Pulmonary artery endothelial cell (primary cell): ENCODE measurements at places on chromosomes 1 and 21.

GRCh38 chr1:218339267-218339831 is 5.8 kb upstream of the TGFB2 start:
- no peak for DNase-seq

DNA sequence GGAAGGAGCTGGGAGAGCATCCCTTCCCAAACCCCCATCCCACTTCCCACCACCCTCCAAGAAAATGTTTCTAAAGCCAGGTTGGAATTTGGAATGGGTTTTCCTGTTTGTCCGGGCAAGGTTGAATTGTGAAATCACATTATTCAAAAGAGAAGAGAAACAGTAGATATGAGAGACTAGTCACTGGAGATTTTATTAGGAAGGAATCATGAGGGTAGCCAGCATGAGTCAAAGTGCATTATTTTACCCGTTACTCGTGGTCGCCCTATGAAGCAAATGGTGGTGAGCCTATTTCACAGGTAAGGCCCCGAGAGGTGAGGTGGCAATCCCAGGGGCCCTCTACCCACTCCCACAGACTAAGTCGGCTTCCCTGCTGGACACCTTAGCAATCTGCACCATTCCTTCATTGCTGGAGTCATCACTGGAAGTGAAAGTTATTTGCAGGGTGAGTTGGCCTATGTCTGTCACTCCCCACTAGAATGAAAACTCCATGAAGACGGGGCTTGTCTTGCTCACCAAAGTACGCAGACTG is 52.8 kb downstream of the TOMM20 start:
- no peak for DNase-seq

- DNase-seq, result no peak
Observed at GRCh38 chr1:153431427-153431826, 15.1 kb downstream of the S100A7A start.

GRCh38 chr1:157766792-157767191 is 10.1 kb downstream of the FCRL2 start:
- DNase-seq, result no peak

DNA sequence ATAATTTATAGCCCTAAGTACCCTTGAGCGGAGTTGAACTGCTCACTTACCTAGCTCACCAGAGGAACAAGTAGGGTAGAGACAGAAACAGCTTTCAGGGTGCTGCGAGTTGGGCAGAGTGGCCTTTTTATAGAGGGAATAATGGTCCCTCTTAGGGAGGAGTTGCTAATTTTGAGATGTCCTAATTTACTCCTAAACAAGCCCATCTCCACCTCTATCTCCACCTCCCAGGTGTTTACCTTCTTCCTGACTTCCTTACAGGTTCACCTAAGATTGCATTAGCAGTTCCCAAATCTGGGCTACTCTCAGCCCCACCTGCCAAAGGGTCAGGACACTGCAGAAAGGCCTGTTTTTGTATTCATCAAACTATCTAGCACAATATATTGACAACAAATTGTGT is at the start of gene HRNR:
Gene HRNR, minus strand, starts transcription at position 101 of the 400 bp plus-strand sequence. CDS start 940 bp downstream, outside the sequence.
- no peak for DNase-seq

DNA sequence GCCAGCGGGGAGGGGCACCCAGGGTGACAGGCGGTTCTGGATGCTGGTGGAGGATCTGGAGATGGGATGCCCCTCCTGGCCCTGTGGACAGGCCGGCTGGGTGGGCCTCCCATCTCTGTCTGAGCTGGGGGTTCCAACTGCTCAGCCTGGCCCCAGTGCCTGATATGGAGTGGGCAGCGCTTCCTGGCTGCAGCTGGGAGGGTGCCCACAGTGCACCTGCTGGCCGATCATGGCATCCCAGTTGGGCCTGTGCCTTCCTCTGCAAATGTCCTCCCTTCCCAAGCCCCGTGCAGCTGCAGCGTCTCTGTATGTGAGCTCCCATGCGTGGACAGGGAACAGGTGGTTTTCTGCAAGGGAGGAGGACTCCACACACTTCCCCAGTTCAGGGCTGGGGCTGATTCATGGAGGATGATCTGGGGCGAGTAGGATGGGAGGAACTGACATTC is 2.1 kb downstream of the PFKL start:
- DNase-seq, result no peak

- peak; percentile 47 for DNase-seq
Observed at GRCh38 chr1:154972213-154972516, 1.6 kb upstream of the SHC1 start.

- no peak for DNase-seq
Observed at GRCh38 chr21:26572702-26573381, at the start of gene CYYR1. Gene CYYR1 (minus strand): TSS chr21:26573286. CDS start chr21:26572940, 346 bp downstream.

- peak; percentile 76 for DNase-seq
Observed at GRCh38 chr1:198780376-198780775, 141.5 kb downstream of the PTPRC start.

- DNase-seq, result no peak
Observed at GRCh38 chr1:12078938-12079861, 16.1 kb downstream of the TNFRSF8 start.

DNA sequence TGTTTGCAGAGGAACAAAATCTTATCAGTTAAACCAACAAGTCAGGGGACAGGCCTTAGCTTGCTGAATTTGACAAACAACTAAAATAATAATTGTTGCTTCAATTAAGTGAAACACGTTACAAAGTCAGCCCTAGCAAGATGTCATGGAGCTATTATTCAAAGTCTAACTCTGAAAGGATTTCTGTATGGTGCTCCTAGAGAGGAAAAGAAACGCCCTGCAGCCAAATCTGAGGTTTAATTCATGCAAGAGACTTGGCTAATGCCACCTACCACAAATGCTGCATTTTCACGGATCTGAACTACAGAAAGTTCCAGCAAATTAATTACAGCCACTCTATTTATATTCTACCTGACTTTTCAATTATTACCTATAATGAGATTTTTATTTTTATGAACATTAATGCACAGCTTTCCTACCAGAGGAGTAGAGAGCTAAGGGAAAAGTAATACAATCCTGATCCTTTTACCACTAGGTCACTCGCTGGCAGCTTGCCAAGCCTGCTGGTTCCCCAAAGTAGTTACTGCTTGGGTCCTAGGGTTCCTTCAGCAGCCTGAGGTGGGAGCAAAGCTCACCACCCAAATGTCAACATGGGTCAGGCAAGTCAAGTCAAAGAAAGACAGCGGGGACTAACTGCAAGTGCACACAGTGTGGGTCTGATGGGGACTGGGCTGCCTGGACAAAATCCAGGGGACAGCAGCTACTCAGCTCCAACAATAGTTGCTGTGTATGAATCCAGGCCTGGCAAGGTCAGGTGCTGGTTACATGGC is 8.5 kb downstream of the COLGALT2 start:
- no peak for DNase-seq

DNA sequence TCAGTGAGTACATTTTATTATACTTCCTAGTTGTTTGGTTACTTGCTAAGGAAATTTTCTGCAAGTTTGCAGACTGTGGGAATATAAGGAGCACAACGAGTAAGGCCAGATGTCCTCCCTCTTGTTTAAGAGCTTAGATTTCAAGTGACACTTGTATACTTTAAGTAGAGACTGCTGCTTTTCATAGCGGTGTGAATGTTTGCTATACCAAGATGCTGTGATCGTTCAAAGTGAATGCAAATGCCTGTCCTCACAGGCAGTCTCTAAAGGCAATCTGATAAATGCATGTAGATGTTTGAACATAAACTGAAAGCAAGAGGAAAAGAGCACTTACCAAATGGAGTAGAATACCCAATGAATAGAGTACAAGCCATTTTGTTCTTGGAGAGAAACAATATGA is 226.4 kb downstream of the NRIP1 start:
- no peak for DNase-seq

DNA sequence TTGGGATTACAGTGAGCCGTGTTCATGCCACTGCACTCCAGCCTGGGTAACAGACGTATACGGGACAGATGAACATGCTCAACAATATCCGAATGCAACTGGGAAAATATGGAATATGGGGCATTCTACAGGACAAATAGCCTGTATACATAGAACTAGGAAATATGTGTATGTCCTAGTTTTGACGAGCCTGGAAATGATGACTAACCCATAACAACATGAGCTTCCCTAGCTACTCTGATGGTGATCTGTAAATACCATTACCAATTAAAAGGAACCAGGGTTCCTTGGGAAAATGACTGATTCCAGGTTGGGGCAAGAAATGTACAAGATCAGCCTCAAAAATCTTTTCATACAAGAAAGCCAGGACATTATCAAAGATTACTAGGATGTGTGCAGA is 42.8 kb upstream of the ARTN start:
- peak; percentile 15 for DNase-seq

DNA sequence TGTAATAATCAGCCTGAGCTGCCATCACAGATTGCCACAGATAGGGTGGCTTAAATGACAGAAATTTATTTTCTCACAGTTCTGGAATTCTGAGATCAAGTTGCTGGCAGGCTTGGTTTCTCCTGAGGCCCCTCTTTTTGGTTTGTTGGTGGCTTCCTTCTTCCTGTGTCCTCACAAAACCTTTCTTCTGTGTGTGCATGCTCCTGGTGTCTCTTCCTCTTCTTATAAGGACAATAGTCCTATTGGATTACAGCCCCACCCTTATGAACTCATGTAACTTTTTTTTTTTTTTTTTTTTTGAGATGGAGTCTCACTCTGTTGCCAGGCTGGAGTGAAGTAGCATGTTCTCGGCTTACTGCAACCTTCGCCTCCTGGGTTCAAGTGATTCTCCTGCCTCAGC is 41.0 kb upstream of the F3 start:
- no peak for DNase-seq

DNA sequence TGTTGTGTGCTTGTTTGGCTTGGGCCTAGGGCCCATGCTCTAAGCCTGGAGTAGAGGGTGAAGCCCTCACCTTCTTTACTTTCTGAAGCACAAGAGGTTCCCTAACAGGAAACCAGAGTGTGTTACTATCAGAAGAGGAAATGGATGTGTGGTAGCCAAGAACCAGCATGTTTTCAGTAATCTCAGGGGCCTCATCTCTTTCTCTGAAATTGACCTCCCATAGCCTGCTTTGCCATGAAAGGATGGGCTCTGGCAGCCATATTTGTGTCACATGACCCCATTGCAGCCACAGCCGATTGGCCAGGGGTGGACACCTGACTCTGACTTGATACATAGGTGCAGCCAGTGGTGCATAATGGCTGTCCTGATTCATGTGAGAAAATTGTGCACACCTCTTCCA is 18.6 kb downstream of the A3GALT2 start:
- no peak for DNase-seq

DNA sequence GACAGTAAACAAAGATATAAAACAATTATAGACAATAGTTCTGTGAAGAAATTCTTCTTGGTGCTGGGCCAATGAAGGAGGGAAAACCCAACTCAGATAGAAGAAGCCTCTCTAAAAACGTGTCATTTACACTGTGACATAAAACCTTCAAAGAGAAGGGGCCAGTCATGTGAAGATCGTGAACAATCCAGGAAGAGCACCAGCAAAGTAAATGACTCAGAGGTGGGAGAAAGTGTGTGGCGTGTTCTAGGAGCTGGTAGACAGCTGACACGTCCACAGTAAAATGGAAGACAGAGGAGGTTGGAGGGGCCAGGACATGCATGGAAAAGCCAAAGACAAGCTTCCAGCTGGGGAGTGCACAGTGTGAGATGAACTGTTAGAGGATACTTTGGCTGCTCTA is 143.6 kb downstream of the VAV3 start:
- no peak for DNase-seq

DNA sequence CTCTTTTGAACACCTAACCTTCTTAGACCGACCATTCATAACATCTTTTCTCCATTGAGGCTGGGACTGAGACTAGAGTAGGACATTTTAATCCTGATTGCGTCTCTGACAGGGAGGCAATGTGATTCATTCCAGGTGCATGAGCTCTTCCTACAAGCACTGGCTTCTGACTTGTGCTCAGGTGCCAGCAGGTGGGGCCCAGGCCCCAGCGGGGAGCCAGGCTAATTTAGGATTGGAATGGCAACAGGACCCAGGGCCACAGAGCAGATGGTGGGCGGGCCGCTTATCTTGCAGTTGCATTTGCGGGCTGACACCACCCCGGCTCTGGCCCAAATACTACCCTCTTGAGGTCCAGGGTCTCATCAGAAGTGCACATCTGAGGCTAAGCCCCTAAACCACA is 4.1 kb downstream of the GPA33 start:
- DNase-seq, result no peak

- no peak for DNase-seq
Observed at GRCh38 chr1:240107058-240107684, 15.5 kb downstream of the FMN2 start.

DNA sequence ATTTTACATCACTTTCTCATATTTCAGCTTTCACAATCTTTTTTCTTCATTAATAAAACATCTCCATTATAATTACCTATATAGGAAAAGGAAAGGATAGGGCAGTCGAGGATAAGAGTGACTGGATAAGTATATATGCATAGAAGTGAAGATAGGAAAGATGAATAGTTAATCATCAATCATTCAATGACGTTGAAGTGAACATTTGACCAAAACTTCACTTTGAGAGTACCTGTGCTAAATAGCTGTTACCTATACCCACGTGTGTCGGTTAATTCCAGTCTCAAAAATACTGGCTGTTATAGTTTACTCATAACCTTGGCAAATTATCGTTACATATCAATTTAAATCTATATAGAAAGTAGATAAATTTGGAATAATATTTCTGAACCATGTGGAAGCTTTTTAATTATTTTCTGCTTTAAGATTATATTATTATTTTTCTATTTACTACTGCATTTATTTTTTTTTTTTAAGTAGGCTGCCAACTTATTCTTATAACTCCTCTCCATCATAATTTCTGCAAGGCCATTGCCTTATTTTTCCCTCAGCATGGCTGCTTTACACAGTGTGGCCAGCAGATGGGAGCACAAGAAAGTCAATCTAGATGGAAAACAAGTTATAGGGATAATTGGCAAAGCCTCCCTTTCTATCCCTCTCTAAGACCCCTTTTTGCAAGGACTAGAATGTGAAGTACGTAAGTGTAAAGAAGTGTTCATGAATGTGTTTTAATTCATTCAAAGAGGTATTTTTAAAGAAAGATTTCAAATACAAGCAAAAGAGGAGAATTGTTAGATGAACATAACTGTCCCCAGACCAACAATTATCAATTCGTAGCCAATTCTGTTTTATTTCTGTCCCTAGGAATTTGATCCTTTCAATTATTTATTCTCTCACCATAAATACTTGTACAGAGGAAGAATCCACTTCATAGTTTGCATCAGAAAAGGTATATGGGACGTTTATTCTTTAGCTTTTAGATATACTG is 290.4 kb downstream of the KCNT2 start:
- no peak for DNase-seq

GRCh38 chr1:2493218-2493617 is 17.1 kb downstream of the PLCH2 start:
- DNase-seq, result no peak

GRCh38 chr1:197902454-197903195 is at the start of gene C1orf53:
Gene C1orf53 (plus strand): TSS chr1:197902630. CDS start chr1:197902650, 20 bp downstream.
- DNase-seq, result peak; percentile 62

DNA sequence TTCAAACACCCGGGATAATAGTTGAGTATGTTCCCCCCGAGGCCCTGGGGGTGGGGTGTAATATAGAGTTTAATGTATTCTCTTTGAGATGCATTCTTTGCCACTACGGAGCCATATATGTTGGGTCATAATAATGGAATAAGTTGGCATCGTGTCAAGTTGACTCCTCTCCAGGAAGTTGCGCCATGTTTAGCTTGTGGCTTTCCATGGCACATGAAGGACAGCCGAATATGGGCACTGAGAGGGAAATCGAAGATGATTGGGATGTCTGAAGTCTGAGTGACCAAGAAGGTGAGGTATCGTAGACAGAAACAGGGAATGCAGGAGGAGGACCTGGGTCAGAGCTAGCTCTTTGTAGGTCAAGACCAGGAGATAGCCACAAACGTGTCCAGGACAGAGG is 92.6 kb downstream of the PAX7 start:
- DNase-seq, result no peak
